A673 (cell line): ENCODE measurements at places on chromosomes 11 and 22. TPM values are rescaled to one million over a fixed set of nuclear protein-coding genes. Genes with fewer than 3 reads are reported as not detected.

- H3K4me3 ChIP-seq, result peak overlapping the region; percentile 18
- peaks cover 80% of the 10 kb centered on the region for H3K4me1 ChIP-seq
- DNase-seq, result peak; percentile 77
Measured at GRCh38 chr11:12841946-12842630, 167.0 kb upstream of the RASSF10 start.

DNA sequence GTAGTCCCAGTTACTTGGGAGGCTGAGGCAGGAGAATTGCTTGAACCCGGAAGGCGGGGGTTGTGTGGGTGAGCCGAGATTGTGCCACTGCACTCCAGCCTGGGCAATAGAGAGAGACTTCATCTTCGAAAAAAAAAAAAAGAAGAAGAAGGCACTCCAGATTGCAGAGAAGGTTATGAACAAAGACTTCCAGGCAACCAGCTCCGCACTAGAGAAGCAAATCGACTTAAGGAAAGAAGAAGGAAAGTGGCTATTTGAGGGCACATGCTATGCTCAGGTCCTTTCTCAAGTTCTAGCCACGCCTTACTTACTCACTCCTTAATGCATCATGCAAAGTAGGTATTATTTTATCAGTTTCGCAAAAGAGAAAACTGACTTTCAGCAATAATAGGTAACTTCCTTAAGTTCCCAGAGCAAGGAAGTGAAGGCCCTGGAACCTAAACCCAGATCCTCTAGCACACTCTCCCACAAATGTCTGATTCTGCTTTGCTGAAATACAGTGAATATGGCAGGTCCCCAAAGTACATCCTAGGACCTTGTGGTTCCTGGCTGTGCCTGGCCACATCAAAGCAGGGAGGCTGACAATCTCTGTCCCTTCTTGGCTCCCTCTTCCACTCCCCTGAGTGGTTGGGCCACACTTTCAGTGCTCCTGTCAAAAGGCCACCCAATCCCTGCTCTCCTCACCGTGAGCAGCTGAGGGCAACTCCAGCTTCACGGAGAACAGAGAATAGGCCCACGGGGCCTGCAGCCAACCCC lies 14.2 kb downstream of the CD3E start:
- H3K36me3 ChIP-seq, result no peaks in the 10 kb centered on the region
- H3K4me3 ChIP-seq, result no peak overlapping the region
- DNase-seq, result no peak
- H3K27me3 ChIP-seq, result peaks cover 37% of the 10 kb centered on the region
- H3K27ac ChIP-seq, result no peak overlapping the region

- DNase-seq, result no peak
- no peaks in the 10 kb centered on the region for H3K27me3 ChIP-seq
- H3K4me1 ChIP-seq, result peaks cover 26% of the 10 kb centered on the region
- no peaks in the 10 kb centered on the region for H3K36me3 ChIP-seq
- H3K4me3 ChIP-seq, result no peak overlapping the region
Measured at GRCh38 chr22:44143105-44143474, 37.6 kb upstream of the PARVG start.

- no peaks in the 10 kb centered on the region for H3K27me3 ChIP-seq
- DNase-seq, result no peak
- H3K4me1 ChIP-seq, result no peaks in the 10 kb centered on the region
Measured at GRCh38 chr11:130150790-130151189, 8.8 kb upstream of the ST14 start.

GRCh38 chr11:102267609-102268008 lies 49.7 kb upstream of the BIRC3 start:
- H3K4me1 ChIP-seq, result peaks cover 10% of the 10 kb centered on the region
- H3K27ac ChIP-seq, result no peak overlapping the region
- no peaks in the 10 kb centered on the region for H3K36me3 ChIP-seq
- DNase-seq, result no peak

The CENPM gene
- 62.1 and 67.2 TPM in 2 replicates for total RNA-seq

The CCDC117 gene
- 30.8 and 33.5 TPM in 2 replicates for total RNA-seq
